Hair follicular keratinocyte (primary cell): ENCODE measurements at places on chromosomes 5 and 9. TPM values are rescaled to one million over a fixed set of nuclear protein-coding genes. Genes with fewer than 3 reads are reported as not detected.

ALDH1A1 gene
- not detected in 2 replicates for total RNA-seq

CPLANE1 gene
- 4.7 and 7.6 TPM in 2 replicates for total RNA-seq

IRX2 gene
- 32.3 and 41.1 TPM in 2 replicates for total RNA-seq

ZFP62 gene
- total RNA-seq: 9.0 and 13.3 TPM in 2 replicates

WDR31 gene
- 0.27 and 0.86 TPM in 2 replicates for total RNA-seq

LHX6 gene
- total RNA-seq: 1.9 TPM in 1 of 2 replicates, not detected in the other

GALNT12 gene
- 0.86 and 0.87 TPM in 2 replicates for total RNA-seq

PTGDS gene
- not detected in 2 replicates for total RNA-seq

TERT gene
- not detected in 2 replicates for total RNA-seq

GHR gene
- total RNA-seq: 1.3 and 2.0 TPM in 2 replicates

CARD9 gene
- 0.08 and 0.19 TPM in 2 replicates for total RNA-seq

ACER2 gene
- 3.5 and 4.7 TPM in 2 replicates for total RNA-seq

PCDHB15 gene
- 0.04 and 0.08 TPM in 2 replicates for total RNA-seq
